LNCaP clone FGC (cell line): ENCODE measurements at places on chromosomes 3 and 15.

GRCh38 chr15:78915341-78916087 lies 29.3 kb downstream of the CTSH start:
- DNase-seq = no peak

- DNase-seq = no peak
Measured at GRCh38 chr3:131714585-131715220, 211.9 kb upstream of the MRPL3 start.

DNA sequence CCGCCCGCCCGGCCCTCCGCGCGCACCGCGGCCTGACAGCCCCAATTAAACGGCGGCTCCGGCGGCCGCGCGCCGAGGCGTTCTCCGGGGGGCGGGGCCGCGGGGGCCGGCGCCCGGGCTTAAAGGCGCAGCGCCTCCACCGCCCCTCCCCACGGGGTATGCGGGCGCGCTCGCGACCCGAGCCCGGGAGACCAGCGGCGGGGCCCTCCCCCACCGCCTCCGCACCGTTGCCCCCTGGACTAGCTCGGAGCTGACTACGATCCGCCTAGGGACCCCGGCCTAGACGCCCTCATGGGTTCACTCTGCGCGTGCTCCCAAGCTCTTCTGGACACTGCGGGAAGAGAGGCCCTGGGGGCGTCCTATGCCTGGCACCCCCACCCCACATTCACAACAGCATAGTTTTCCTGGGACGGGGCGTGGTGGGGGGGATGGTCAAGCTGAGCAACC lies at the start of gene DUSP7:
TSS of gene DUSP7 (minus strand) at position 51 of the 447 bp plus-strand sequence. CDS start 205 bp downstream, outside the sequence.
- DNase-seq = no peak

DNA sequence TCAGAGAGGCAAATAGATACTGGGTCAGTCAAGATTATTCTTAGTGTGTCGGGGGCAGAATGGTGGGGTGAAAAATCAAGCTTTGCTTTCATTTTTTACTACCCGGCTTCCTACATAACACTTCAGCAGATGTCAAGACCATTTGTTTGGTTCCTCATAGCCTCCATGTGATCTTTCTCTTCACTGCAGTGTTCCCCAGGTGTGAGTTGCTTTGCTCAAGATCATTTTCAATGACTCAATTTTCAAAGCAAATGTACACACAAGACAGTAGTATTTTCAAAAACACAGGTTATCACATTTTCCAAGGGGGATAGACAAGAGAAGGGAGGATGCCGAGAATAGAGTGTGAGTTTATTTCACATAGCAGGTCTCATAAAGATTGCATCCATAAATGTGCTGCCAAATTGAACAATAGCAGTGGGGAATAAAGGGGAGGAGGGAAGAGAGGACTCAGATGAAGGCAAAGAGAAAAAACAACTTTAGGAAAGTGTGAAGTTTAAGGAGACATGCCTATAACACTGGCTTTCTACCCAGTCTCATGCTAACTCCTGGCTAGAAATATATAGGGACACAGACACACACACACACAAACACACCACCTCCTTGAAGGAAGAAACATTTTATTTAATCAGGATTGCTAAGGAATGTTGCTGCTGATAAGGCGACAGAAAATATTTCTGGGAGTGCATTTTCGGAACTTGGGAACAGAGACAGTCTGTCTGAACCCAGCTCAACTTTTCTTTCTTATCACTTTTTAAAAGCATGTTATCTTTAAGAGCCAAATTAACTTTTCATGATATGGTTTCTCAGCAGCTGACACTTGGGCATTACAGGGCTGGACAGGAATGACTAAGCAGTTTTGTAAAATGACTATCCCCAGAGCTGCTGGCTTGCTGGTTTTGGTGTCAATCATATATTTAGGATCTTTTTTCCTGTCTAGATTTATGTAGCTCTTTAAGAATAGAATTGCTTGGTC lies 402.4 kb downstream of the RBMS3 start:
- no peak for DNase-seq

DNA sequence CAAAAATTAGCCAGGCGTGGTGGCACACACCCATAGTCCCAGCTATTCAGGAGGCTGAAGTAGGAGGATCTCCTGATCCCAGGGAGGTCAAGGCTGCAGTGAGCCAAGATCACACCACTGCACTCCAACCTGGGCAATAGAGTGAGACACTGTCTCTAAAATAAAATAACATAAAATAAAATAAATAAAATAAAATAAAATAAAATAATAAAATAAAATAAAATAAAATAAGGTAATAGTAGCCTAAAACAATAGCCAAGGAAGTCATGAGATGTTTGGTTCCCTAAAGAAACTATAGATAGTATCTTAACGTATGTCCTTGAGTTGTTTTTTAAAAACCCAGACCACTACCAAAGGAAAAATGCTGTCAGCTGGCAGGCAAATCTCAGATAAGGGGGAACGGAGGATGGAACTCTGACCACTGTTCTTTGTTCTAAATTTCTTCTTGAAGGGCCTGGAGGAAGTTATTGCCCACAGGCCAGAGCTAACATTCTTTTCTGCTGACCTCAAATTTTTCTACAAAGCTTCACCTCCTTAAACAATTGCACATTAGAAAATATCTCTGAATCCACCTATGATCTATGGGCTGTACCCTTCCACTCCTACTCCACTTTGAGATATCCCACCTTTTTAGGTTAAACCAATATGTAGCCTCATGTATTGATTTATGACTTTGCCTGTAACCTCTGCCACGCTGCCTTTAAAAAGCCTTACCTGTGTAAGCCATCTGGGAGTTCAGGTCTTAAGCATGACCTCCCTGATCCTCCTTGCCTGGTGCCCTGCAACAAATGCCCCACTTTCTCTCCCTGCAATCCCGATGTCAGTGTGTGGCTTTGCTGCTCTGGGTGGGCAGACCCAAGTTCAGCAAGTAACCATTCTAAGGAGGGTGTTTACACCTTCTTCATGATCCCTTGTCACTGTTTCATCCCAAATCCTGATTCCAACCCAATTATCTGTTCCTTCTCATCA lies 126.2 kb upstream of the BHLHE40 start:
- DNase-seq = no peak
